ENCODE measurements at places on chromosomes 16 and 17.

DNA sequence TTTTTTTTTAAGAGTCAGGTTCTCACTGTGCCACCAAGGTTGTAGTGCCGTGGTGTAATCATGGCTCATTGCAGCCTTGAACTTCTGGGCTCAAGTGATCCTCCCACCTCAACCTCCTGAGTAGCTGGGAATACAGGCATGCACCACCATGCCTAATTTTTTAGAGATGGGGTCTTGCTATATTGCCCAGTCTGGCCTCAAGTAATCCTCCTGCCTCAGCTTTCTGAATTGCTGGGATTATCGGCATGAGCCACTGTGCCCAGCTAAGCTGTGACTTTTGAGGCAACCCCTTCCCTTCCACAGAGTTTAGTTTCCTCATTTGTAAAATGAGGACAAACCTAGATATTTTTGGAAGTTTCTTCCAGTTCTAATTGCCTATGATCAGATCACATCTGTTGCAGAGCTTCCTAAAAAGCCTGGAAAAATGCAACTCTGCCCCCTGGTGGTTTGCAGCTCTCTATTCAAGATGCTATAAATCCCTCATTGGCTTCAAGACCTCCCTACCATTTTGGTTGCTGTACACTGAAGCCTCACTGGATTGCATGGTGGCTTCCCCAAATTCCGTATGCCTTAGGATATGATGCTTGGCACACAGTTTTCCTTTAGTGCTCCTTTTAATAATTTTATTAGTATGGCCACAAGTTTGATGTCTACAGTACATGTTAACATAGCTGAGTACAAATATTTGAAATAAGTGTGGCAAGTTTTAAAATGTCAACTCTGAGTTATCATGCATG, 19.3 kb downstream of the GDE1 start:
- peak; percentile 86 for DNase-seq

GRCh38 chr17:77206158-77206956, 65.6 kb downstream of the SEC14L1 start:
- no peak for DNase-seq

DNA sequence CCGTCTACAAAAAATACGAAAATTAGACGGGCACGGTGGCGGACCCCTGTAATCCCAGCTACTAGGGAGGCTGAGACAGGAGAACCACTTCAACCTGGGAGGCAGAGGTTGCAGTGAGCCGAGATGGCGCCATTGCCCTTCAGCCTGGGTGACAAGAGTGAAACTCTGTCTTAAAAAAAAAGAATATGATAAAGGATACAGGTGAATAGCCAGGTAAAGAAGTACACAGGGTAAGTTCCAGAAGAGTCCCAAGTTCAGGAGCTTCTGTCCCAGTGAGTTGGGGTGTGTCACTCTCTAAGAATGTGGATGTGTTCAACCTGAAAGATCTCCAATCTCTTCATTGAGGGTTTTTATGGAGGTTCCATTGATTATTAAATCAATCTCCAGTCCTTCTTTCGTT, 6.8 kb downstream of the TMC5 start:
- DNase-seq, result no peak

- DNase-seq, result no peak
Measured at GRCh38 chr16:82181461-82182185, 11.6 kb upstream of the MPHOSPH6 start.

DNA sequence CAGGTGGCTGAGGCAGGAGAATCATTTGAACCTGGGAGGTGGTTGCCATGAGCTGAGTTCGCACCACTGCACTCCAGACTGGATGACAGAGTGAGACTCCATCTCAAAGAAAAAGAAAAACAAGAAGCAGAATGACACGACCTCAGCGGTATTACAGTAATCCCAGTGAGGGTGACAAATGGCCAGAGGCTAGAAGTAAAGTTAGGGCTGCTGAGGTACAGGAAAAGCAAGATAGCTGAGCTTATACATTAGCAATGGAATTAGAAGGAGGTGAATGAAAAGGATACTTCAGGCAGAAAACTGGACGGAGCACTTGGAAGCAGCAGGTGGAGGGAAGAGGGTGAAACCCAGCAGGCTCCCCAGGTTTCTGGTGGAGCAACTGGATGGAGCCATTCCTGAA, 26.1 kb upstream of the AMZ2 start:
- DNase-seq, result no peak

DNA sequence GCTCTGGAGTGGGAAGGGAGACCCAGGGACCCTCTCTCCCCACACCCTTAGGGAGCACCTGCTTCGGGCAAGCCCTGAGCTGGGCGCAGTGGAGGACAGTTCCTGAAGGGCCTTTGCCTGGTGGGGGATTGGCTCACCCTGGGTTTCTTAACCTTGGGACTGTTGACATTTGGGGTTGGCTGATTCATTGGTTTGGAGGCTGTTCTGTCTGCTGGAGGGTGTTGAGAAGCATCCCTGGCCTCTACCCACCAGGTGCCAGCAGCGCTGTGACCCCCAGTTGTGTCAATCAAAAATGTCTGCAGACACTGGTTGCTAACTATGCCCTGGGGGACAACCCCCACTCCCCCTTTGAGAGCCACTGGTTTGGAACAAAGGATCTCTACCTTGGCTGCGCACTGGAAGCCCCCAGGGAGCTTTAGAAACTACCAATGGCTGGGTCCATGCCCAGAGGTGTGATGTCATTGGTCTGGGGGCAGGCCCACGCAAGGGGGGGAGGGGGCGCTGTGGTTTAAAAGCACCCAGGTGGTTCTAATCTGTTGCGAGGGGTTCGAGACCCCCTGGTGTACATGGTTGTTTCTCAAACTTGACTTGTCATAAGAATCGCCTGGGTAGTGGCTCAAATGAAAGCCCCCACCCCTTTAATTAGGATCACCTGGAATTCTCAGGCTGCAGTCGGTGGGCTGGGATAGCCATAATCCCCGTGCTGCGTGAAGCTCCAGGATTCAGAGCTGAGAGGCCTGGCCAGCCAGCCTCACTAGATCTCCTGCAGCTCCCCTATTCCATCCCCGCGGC, 151.9 kb upstream of the GSE1 start:
- peak; percentile 80 for DNase-seq

- no peak for DNase-seq
Measured at GRCh38 chr17:5582209-5583185, 1.8 kb downstream of the NLRP1 start.

GRCh38 chr17:55434721-55435120, 13.1 kb upstream of the MMD start:
- no peak for DNase-seq

- no peak for DNase-seq
Measured at GRCh38 chr17:50538549-50539410, 6.2 kb downstream of the EPN3 start.

DNA sequence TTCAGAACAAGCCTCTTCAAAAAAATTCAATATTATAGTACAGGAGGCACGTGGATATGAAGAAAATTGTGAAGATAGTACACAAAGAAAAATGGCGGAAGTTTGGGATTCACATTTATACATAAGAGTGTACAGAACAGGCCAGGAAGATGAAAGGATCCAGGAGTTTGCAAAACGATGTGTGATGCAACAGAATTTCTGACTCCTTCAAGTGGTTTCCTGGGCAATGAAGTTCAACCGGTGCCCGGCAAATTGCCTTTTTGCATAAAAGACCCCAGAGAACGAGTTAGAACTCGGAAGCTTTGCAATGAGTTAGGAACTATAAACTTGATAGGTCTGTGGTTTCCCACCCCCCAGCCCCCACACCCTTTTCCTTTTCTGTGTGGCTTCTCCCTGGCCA, 189.1 kb downstream of the SALL1 start:
- no peak for DNase-seq
